ENCODE measurements at places on chromosomes 3 and 15. TPM values are rescaled to one million over a fixed set of nuclear protein-coding genes. Genes with fewer than 3 reads are reported as not detected.

The P2RY1 gene
- total RNA-seq = 8.6 TPM

The SLC6A11 gene
- total RNA-seq = 2.6 TPM

The SLC28A1 gene
- not detected for total RNA-seq

The GOLGA8T gene
- total RNA-seq = 0.47 TPM

The CPLX3 gene
- total RNA-seq = not detected

The ZIC4 gene
- 4.5 TPM for total RNA-seq

The GATM gene
- total RNA-seq = 10.7 TPM

The SPCS1 gene
- total RNA-seq = 101 TPM

The WDR49 gene
- total RNA-seq = 5.4 TPM

The CHRFAM7A gene
- 12.7 TPM for total RNA-seq

The SLC28A2 gene
- not detected for total RNA-seq

The SYNM gene
- 3.5 TPM for total RNA-seq

The CD96 gene
- total RNA-seq = not detected

The SAMMSON gene
- total RNA-seq = not detected

The SIDT1 gene
- 0.23 TPM for total RNA-seq

The KBTBD12 gene
- total RNA-seq = not detected

- DNase-seq = no peak
These were observed 72.9 kb downstream of the ANXA2 start for GRCh38 chr15:60324706-60325438.

GRCh38 chr3:157387708-157388435, 48.8 kb upstream of the PTX3 start:
- no peak for DNase-seq

- DNase-seq = peak; percentile 46
These were observed 127.5 kb upstream of the TOPAZ1 start for GRCh38 chr3:44114142-44114541.

DNA sequence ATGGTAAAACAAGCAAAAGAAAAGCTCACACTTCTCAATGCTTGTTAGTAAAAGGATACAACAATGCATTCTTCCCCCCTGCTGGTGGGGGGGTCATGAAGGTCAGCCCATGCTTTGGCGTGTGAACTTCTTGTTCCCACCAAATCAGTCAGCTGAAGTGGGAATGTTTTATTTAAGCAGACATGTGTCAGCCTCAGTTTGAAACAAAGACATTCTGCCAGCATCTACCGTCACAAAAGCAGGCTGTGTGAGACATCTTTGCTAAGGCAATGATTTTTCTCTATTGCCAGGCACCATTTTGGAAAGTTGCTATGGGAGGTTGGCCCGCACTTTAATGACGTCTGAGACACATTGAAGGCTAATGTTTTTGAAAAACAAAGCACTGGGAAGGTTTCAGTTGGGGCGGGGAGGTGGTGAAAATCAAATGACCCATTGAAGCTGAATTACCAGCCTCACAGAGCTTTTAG, 206.6 kb downstream of the TLE3 start:
- DNase-seq = peak; percentile 49

DNA sequence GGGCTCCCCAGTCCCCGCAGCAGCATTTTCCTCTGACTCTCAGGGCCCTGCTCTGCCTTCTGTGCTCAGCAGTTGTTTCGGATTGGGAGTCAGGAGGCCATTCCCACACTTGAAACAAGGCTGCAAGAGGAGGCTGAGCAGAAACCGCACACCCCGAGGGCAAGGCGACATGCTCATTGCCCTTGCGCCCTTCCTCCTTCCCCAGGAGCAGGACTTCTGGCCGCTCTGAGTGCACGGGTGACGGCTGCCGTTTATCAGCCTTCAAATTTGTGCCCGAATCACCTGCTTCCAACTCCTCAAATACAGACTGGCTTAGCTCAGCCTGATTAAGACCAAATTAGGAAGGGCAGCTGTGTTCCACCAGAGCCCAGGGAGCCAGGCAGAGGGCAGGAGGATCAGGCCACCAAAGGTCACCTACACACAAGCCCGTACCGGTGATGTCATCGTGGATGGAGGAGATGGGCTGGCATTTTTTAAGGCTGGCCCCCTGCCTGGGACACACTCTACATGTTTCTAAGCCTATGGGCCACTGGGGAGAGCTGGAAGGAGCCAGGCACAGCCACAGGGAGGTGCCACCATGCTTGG, 38.1 kb downstream of the TM2D3 start:
- DNase-seq = no peak

- peak; percentile 53 for DNase-seq
These were observed 25.8 kb downstream of the SPSB4 start for GRCh38 chr3:141076797-141077571.

GRCh38 chr15:31483986-31484951, 157.6 kb downstream of the KLF13 start:
- no peak for DNase-seq

GRCh38 chr15:55037071-55037470, 159.7 kb downstream of the RSL24D1 start:
- DNase-seq = no peak

GRCh38 chr3:143135150-143135549, 15.6 kb downstream of the CHST2 start:
- DNase-seq = no peak

GRCh38 chr3:133162670-133163305, 124.6 kb downstream of the TMEM108 start:
- DNase-seq = no peak

GRCh38 chr3:58206406-58207011, 4.3 kb downstream of the DNASE1L3 start:
- no peak for DNase-seq

GRCh38 chr3:32246079-32246675, 7.7 kb downstream of the CMTM8 start:
- DNase-seq = no peak

DNA sequence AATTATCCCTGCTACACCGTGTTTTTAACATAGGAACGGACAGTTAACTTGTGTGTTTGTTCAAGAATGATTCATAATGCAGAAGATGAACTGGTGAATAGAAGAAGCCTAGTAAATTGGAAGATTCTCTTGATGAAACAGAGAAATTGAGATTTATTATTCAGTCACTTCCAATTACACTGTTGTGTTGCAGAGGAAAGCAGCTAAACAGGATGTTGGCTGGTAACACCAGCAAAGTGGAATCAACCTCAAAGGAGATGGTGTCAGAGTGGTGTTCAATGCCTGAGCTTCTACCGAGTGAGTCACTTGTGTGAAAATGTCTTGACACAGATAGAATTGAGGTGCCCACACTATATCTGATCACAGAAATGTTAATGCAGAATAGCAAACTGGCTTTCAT, 399.6 kb downstream of the LPP start:
- DNase-seq = no peak

DNA sequence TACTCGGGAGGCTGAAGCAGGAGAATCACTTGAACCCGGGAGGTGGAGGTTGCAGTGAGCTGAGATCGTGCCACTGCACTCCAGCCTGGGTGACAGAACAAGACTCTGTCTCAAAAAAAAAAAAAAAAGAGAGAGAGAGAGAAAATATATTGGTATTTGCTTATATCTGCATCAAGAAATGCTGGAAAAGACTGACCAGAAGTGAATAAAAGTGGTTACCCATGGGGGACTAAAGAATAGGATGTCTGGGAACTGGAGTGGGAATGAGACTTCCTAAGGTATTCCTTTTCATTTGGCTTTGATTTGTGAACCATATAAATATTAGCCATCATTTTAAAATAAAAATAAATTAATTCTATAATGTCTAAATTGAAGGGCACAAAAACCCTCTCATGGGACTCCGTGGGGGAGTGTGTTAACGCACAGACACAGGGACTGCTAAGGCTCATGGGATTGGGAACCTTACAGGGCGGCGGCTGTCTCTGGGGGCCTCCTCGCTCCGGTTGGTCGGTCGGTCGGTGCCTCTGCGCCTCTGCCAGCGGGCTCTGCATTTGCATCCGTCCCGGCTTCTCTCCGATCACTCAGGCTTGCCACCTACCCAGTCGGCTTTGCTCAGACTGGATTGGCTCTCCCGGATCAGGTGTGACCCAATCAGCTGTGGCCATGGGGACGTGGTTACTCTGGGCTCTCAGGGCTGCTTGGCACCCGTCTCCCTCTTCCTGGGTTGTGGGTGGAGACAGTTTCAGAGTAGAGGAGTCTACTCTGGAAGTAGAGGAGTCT, 12.7 kb upstream of the TSPAN3 start:
- DNase-seq = peak; percentile 42

DNA sequence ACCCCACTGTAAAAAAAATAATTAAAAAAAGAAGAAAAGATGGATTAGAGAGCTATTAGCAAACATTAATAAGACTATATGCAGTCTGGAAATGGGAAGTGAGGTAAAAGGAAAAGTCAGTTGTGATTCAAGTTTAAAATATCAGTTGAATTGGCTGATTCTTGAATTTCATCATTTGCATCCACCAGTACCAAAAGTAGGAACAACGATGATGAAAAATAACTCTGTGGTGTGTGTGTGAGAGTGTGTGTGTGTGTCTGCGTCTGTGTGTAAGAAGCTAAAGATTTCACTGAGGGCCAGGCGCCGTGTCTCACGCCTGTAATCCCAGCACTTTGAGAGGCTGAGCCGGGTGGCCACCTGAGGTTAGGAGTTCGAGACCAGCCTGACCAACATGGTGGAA, 56.0 kb upstream of the SLC4A7 start:
- DNase-seq = no peak

- no peak for DNase-seq
These were observed 8.4 kb downstream of the MELTF start for GRCh38 chr3:197021231-197021630.

GRCh38 chr15:57751177-57751800, 44.8 kb downstream of the POLR2M start:
- DNase-seq = no peak

DNA sequence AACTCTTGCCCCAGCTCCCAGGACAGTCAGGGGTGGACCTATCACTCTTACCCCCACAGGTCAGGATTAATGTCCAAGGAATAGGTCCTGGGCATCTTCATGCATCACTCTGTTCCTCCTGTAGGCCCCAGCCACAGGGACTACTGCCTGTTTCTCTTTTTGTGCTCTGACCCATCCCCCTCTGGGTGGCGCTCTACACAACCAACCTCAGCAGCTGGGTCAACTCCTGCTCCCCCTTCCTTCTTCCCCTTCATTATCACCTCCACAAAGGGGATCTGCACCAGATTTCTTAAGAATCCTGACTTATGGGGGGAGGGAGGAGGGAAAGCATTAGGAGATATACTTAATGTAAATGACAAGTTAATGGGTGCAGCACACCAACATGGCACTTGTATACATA, 12.2 kb upstream of the TRANK1 start:
- DNase-seq = no peak

GRCh38 chr3:123201223-123201556, 553 bp upstream of the SEC22A start:
- no peak for DNase-seq

- DNase-seq = no peak
These were observed 584.8 kb downstream of the DIPK2A start for GRCh38 chr3:144556392-144556791.

DNA sequence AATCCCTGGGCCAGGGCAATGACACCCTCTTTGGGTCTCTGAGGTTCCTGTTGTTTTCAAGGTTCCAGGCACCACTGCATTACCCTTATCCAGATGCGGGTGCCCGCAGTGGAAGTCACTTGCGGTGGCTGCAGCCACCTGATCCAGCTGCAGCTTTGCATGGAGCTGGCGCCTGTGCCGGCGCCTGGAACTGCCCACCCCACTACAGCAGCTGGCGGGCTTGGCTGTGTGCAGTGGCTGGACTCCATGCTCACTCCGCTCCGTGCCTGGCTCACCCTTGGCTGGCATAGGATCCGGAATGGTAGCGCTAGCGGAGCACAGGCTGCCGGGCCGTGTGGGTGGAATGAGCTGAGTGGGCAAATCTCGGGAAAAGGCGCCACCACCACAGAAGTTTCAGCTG, 832.6 kb upstream of the CADM2 start:
- no peak for DNase-seq

DNA sequence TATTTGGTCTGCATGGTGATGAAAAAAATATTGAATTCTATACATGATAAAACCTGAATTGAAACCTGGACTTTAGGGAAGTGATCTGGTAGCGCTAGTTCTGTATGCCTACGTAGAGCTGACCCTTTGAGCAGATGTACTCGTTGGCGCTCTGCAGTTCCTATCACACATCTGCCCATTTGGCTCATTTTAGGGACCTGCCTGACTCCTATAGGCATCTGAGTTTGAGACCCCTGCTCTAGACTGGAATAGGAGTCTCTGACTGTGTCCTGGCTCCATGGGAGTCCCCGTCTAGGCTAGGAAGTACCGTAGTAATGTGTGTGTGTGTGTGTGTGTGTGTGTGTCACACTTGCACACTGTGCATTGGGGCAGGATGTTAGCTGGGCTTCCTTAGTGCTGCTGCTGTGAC, 21.2 kb downstream of the STARD5 start:
- DNase-seq = no peak

GRCh38 chr15:36373550-36373949, 205.9 kb upstream of the CDIN1 start:
- no peak for DNase-seq

DNA sequence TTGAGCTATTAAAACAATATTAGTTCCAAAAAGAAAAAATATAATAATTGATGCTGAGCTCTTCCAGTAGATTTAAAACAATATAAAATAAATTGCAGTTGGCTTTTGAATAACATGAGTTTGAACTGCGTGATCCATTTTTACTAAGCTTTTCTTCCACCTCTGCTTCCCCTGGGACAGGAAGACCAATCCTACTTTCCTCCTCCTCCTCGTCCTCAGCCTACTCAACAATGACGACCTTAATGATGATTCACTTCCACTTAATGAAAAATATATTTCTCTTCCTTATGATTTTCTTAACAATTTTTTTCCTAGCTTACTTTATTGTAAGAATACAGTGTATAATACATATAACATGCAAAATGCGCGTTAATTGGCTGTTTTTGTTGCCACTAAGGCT, 78.9 kb upstream of the THRB start:
- no peak for DNase-seq

DNA sequence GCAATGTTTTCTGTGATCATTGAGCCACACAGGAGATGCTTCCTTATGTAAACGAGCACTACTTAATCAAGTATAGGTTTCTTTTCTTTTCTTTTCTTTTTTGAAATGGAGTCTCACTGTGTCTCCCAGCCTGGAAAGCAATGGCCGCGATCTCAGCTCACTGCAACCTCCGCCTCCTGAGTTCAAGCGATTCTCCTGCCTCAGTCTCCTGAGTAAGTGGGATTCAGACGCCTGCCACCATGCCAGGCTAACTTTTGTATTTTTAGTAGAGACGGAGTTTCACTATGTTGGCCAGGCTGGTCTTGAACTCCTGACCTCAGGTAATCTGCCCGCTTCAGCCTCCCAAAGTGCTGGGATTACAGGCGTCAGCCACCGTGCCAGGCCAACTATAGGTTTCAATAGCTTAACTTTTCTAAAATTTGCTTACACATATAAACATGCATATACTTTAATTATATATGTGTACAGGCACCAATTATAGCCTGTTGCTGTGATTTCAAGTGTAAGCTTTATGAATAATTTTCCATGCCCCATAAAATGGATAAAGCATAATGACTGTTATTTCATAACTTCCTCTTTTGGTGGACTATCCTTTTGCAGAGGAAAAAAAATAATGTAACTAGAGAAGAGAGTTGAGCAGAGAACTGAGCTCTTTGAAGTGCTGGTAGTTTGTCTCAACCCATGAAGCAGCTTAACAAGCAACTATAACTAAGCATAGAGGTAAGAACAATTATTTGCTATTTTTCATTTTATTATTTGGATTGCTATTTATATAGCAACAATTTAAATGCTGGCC, 24.8 kb upstream of the MBNL1 start:
- no peak for DNase-seq
